ENCODE measurements at places on chromosomes 2 and 18. TPM values are rescaled to one million over a fixed set of nuclear protein-coding genes. Genes with fewer than 3 reads are reported as not detected.

DNA sequence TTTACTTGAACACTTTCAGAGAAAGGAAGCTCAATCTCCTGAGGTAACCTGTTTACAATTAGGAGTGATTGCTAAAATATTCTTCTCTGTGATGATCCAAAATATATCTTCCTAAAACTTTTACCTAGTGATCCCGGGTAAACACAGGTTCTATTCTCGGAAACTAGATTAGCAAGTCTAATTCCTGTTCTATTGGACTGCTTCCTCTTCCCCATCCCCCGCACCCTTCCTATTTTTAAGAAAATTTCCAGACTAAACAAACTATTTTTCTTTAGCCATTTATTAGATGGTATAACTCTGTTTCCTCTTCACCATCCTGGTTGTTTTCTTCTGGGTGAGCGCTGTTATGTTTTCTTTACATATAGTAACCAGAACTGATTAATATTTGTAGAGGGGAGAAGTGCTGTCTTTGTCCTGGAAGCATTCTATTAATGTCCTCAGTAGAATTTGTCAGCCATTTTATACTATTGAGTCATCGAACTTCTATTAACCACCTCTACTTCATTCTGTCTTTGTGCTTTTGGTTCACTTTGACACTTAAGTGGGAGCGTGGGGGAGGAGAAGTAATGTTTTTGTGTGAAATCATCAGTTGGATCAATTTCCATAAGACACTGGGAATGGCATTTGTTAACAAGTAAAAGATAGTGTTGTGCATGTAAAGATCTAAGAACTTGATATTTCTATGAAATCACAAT lies 31.8 kb downstream of the CREB1 start:
- DNase-seq: no peak

GRCh38 chr2:218748741-218749441 lies 33.1 kb upstream of the CYP27A1 start:
- no peak for DNase-seq

GRCh38 chr2:234444893-234445292 lies 52.0 kb downstream of the ARL4C start:
- DNase-seq: no peak

The ABCG8 gene
- not detected for total RNA-seq

The RAB11FIP5 gene
- total RNA-seq: 62.4 TPM

The ERBB4 gene
- 29.3 TPM for total RNA-seq

The UXS1 gene
- total RNA-seq: 28.3 TPM

The FAP gene
- total RNA-seq: 21.3 TPM
